ENCODE measurements at places on chromosomes 7 and 10.

DNA sequence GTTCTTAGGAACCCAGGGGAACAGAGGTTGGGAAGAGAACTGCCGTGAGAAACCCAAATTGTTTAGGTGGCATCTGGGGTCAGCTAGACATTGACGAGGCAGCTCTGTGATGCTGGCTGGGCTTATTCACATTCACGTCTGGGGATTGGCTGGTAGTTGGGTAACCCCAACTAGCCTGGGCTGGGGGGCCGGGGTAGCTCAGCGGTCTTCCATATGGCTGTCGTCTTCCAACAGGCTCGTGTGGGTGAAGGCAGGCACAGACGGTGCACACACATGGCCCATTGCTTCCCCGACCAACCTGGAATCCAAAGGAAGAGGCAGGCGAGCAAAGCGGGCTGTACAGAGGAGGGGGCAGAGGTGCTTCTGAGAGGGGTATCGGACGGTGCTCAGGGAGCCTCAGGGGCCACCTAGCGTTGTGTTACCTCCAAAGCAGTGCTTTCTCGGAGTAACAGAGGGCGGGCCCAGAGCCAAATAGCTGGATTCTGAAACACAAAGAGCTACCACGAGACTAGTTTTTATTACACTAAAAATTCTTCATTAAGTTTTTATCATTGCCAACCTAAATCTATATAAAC lies 34.5 kb downstream of the MKI67 start:
- no peak for DNase-seq

DNA sequence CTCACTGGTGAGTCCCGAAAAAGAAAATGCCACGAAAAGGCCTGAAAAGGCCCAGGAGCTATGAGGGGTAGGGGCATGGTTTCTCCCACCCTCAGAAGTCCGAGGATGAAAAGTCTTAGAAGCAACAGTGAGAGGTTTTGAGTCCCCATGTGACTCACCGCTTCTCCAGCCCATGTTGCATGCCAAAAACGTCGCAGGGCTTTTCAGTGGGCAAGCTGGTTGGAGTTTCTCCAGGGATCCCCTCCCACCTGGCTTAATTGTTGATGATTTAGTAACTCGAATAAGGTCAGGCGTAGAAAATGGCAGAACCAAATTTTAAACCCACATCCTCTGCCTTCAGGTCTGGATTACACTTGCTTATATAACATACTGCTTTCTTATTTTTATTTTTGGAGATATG lies 96.3 kb upstream of the ARMC3 start:
- no peak for DNase-seq

GRCh38 chr10:7610026-7610425 lies 56.7 kb downstream of the ITIH5 start:
- no peak for DNase-seq

DNA sequence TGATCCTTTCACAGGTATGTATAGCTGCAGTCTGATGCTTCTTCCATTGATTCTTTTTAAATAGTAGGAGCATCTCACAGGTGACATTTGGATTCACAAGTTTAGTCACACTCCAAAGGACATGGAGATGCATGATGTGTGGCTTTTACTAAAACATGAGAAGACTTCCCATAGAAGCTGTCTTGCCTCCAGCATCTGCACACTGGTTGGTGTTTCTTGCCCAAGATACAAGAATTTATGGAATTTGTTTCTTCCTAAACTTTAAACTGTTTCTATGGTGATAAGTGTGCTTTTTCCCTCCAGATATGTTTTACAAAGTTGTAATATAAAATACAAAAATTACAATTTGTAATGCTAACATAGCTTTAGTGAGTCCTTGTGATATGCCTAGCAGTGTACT lies 24.2 kb downstream of the ADIRF start:
- no peak for DNase-seq

DNA sequence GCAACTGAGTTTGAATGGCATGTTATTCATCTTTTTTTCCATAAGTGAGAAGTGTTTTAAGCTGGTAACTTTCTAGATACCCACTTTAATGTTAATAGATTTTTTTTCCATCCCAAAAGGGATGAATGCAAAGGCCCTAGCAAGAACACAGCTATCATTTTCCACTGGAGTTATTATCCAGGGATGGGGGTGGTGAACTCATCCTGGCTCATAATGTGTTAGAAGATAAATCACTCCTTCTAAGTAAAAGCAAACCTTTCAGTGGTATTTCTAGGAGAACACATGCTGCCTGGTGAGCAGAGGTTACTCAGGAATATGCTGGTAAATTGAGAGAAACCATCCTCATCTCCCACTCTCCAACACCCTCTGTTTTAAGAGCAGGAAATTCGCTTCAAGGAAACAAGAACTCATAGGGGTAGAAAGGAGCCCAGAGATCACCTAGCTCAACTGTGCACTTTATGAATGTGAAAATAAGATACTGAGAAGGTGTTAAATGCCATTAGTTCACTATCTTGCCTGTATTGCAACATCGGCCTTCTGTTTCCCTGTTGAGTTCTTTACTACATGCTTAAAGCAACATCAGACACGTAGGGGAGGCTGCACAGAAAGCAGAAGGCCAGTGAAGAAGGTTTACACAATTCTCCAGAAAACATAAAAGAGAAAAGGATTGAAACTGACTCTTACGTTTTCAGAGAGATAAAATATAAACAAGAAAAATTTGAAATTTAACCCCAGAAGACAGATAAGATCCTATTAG lies 264.0 kb upstream of the PRKCQ start:
- no peak for DNase-seq

DNA sequence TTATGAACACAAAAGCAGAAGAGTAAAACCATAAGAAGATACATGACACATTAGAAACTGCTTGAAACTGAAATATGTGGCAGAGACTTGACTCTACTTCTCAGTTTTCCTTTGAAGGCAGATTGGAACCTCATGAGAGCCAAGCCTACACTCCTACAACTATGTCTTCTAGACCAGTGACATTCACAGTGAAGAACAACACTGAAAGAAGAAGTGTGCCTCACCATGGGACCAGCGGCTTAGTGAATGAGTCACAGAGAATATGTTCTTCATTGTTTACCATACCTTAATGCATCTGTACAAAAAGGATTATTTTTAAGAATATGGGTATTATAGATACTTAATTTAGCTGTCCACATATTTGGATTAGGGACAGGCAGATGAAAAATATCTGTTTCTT lies 248.3 kb downstream of the CDC14C start:
- no peak for DNase-seq

- DNase-seq: no peak
Measured at GRCh38 chr7:138238734-138239659, 162.7 kb downstream of the AKR1D1 start.

GRCh38 chr10:103493362-103493915 lies at the start of gene NEURL1:
Gene NEURL1, plus strand, starts transcription at chr10:103493705. Its CDS starts 683 bp downstream, at chr10:103494388.
- no peak for DNase-seq

DNA sequence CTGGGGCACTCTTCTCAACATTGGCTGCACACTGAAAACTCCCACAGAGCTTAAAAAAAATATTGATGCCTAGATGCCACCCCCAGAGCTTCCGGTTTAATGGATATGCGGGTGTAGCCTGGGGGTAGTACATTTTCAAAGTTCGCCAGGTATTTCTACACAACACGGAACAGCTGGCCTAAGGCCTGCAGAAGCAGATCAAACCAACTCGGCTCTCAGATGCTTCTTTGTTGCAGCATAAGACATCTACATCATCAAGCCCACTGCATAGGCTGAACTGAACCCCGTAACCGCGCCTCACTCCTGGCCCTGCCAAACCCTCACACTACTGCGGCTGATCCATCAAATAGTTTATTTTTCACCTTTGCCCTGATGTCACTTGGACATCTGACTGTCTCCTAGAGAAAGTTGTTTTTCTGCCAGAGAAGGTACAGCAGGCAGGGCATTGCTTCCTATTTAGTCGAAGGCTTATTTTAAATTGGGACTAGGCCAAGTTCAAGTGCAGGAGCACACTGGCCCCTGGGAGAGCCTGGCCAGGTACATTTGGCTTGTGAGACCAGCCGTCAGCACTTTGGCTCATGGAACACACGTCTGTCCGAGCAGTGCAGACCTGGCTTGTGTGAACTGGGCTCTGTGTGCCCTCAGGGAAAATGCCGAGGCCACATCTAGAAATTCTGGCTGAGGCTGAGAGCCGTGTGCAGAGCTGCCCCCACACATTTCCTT lies 113.3 kb downstream of the TACC2 start:
- no peak for DNase-seq

DNA sequence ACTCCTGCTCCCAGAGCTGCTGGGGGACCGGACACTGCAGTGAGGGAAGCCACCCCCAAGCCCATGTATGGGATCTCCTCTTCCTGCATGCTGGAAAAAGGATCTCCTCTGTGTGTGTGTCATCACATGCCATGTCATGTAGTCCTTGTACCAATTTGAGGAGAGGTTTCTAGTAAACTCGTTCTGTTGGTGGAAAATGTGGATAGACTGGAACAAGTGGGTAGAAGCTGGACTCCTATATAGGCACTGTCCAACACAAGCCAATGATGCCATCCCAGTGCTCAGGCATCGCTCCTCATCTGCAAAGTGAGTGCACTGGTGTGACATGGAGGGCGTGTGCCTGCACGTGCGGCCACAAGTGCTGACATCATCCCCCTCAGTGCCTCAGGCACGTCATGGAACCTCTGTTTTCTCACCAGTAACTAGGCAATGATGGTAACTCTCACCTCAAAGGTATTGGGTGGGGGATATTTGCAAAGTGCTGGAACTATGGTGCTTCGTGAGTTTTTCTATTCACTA lies 19.3 kb downstream of the MYO1G start:
- no peak for DNase-seq

GRCh38 chr7:17844022-17844421 lies 96.3 kb downstream of the SNX13 start:
- DNase-seq: no peak

DNA sequence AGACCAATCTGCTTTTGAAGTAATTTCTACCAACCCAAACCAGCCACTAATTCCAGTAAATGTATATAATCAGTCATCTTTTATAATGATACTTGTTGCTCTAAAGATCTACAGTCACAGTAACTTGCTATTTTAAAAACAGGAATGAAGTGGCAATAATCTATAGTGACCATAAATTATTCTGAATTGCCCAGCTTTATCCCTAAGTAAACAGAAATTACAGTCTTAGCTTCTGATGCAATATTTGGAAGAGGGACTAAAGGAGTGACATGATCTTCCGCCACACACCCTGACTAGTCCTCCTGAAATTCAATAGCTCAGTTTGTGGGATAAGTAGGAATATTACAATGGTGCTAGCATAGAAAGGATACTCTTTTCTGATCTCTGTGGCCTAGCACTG lies 96.1 kb downstream of the ATE1 start:
- no peak for DNase-seq

DNA sequence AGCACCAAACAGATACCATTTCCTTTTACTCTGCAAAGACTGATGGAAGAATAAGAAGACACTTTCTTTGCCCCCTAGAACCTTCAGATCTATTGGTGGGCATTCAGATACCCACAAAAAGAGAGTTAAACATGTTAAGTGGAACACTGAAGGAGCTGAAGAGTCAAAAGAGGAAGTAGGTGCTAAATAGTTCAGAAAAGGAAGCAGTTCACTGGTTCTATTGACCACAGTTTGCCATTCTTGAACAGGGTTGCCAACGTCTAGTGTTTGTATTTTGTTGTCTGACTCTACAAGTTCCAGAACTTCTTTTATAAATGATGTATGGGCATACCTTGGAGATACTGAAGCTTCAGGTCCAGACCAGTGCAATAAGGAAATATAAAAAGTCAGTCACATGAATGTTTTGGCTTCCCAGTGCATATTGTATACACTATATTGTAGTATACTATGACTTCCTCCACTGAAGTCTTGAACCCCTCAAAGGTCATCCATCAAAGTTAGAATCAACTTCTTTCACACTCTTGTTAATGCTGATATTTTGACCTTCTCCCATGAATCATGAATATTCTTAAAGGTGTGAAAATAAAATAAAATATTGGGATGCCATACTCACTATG lies 47.5 kb upstream of the AGR3 start:
- DNase-seq: no peak

- no peak for DNase-seq
Measured at GRCh38 chr7:45026984-45027773, 27.2 kb downstream of the CCM2 start.

DNA sequence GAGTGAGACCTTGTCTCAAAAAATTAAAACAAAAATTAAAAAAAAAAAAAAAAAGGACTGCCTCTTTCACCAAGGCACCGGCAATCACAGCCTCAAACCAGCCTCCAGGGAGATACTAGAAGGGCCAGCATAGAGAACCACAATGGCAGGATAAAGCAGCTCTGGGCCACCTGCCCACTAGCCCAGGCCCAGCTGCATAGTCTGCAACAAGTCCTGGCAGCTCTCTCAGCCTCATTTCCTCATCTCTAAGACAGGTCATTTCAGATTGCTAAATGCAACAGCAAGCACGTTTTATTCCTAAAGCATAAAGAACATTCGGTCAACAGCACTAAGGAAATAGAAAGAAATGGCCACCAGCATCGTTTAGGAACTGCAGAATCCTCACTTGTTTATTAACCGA lies 28.8 kb downstream of the XPNPEP1 start:
- no peak for DNase-seq

DNA sequence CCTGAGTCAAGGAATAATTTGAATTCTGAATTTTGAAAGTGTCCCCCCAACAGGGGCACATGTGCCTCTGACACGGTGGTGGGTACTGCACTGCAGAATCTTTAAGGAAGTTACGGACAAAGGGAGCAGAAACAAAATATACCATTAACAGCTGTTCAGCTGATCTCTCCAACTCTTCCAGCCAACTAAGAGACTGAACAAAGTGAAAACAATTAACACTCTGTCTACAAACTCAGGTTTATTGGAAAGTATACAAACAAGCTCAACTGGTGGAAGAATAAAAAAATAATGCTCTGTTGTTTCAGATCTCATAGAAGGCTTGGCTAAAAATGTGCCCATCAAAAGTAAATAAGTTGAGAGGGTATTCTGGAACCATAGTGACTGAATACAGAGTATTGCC lies 34.4 kb downstream of the ASB4 start:
- no peak for DNase-seq

- DNase-seq: no peak
Measured at GRCh38 chr10:69738071-69738470, 63.6 kb upstream of the COL13A1 start.

GRCh38 chr10:44864051-44864450 lies 47.1 kb upstream of the TMEM72 start:
- DNase-seq: no peak

GRCh38 chr10:4982764-4983226 lies 19.6 kb downstream of the AKR1C1 start:
- no peak for DNase-seq

DNA sequence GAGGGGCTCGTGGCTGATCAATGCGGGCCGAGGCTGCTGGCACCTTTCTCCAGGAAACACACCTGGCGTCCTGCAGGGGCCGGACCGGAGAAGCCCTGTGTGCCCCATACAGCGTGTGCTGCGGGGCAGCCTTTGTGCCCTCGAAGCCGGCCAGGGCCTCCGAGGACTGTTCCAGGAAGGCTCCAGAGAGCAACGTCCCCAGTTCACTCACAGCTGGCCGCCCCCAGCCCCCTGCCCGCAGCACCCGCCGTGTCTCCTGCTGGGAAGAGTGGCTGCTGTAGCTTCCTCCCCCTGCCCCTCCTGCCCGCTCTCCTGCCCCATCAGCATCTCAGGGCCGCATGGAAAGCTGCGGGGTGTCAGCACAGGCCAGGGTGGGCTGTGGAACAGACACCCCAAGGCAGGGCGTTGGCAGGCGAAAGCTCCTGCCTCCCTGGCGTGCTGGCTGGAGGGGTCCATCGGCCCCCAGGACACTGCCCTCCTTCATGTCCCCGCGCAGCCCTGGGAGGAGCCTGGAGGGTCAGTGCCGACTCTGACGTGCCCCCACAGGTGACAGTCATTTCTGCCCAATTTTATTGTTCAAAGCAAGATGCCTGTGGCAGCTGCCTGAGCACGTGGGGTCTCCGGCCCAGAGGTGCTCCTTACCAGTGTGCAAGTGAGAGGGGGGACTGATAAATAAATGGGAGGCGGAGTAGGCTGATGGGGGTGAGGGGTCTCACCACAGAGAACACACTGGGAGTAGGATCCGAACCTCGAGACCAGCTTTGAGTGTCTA lies 95.8 kb upstream of the DIP2C start:
- no peak for DNase-seq
